Stomach (tissue), 19 donors: ENCODE measurements at places on chromosomes 6 and 20. TPM values are rescaled to one million over a fixed set of nuclear protein-coding genes. Genes with fewer than 3 reads are reported as not detected.

IP6K3 gene
- total RNA-seq = 0.58 TPM

SLC16A10 gene
- 206 TPM for total RNA-seq

BRPF3 gene
- total RNA-seq = 59.7 TPM

HCK gene
- 1.3 TPM for total RNA-seq

DNA sequence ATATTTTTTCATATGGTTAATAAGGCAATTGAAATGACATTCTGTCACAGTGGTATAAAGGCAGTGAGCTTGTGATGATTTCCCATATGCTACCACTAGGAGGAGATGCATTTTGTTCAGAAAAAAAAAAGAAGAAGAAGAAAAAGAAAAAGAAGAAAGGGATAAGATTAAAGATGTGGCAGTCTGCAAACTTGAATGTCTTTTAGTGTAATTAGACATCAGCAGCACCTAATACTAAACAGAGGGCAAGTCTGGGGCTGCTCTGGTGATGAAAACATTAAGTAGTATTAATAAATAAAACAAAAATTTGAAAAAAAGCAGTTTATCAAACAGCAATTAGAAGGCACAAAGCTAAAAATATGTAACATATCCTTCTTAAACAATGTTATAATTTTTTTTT lies 95.4 kb upstream of the DEFB112 start:
- DNase-seq = no peak

GRCh38 chr6:31203345-31203979 lies 33.0 kb upstream of the POU5F1 start:
- DNase-seq = peak; percentile 85

DNA sequence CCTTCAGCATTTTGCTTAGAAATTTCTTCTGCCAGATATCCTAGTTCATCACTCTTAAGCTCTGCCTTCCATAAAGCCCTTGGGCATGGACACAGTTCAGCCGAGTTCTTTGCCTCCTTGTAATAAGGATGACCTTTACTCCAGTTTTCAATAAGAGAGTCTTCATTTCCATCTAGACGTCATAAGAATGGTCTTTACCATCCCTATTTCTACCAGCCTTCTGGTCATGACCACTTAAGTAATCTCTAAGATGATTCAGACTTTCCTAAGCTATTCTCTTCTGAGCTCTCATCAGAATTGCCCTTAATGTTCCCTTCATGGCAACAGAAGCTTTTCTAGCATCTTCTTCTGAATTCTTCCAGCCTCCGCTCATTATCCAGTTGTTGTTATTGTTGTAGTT lies 126.1 kb downstream of the TFAP2C start:
- DNase-seq = no peak
